Muscle of leg (tissue), 16 donors: ENCODE measurements at places on chromosomes 1 and 21. TPM values are rescaled to one million over a fixed set of nuclear protein-coding genes. Genes with fewer than 3 reads are reported as not detected.

DNA sequence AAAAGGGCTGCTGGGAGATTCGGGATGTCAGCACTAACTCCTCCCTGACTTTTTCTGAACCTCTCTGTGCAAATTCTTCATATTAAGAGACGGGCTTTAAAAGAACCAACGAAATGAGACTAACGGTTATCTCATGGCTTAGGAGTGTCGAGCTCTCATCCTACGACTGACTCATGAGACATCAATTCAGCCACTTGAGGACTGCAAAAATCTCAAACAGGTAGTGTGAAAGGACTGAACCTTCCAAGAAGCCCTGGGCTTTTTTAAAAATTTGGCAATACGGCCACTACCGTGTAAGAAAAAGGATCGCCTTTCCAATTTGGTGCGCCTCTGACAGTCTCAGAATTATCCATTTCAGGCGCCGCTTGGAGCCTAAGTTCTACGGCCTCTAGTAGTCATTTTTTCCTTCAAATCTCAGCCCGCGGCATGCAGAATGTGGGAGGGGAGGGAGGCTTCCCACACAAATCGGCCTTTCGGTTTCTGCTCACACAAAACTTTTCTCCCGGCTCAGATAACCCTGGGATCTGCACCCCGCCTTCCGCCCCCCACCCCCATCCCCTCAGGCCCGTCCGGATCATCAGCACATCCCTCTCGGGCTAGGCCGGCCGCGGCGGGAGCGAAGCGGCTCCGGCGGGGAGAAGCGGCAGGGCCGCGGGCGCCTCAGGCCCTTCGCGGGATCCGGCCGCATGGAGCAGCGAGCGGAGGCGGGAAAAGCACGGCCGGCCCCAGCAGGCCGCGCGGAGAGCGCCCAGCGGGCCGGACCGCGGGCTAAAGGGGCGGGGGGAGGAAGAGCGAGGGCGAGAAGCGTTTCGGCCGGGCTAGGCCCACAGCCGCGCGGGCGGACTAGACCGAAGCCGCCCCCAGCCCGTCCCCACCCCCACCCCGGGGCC, 618 bp downstream of the HNRNPR start:
- no peaks in the 10 kb centered on the region for H3K36me3 ChIP-seq
- H3K4me3 ChIP-seq, result peak overlapping the region; percentile 60
- no peaks in the 10 kb centered on the region for H3K27me3 ChIP-seq
- DNase-seq, result peak; percentile 66
- peak overlapping the region; percentile 95 for H3K27ac ChIP-seq
- H3K4me1 ChIP-seq, result peaks cover 11% of the 10 kb centered on the region

GRCh38 chr1:209389258-209389657, 194.3 kb upstream of the CAMK1G start:
- no peak for DNase-seq
- no peak overlapping the region for H3K27ac ChIP-seq
- H3K36me3 ChIP-seq, result no peaks in the 10 kb centered on the region
- no peaks in the 10 kb centered on the region for H3K27me3 ChIP-seq

GRCh38 chr1:165842671-165843129, 15.3 kb downstream of the UCK2 start:
- DNase-seq, result peak; percentile 71
- no peaks in the 10 kb centered on the region for H3K36me3 ChIP-seq
- peaks cover 16% of the 10 kb centered on the region for H3K4me1 ChIP-seq
- no peak overlapping the region for H3K4me3 ChIP-seq
- peak overlapping the region; percentile 3 for H3K27ac ChIP-seq

DNA sequence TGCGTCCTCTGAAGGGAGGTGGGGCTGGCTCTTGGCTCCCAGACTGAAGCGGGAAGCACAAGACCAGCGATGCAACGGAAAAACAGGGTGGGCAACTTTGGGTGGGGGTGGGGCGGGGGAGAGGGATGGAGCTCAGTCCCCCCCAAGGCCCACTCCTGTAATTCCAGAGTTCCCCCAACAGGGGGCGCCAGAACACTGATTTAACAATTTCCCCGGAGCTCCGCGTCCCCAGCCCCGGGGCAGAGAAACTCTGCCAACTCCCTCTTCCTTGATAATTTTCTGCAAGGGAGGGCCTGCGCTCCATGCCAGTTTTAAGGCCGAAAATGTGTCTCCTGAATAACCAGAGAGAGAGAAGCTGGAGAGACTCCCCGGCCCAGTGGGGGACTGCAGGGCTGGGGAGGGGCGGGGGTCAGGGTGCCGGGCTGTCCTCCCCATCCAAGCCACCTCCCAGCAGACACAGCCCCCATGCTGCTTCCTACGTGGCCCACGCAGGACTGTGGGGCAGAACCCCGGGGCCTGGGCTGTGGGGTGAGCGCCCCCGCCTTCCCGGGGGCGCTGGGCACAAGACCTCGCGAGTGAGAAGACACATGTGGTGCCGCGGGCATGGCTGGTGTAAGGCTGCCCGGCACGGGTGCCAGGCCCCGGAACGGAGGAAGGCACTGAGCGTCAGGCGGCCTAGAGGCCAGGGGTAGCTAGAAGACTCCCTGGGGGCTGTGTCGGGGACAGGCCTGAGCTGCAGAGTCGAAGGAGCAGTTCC, 51.4 kb downstream of the KIF21B start:
- no peak overlapping the region for H3K27ac ChIP-seq
- peaks cover 6% of the 10 kb centered on the region for H3K4me1 ChIP-seq
- H3K36me3 ChIP-seq, result no peaks in the 10 kb centered on the region
- no peak overlapping the region for H3K4me3 ChIP-seq

DNA sequence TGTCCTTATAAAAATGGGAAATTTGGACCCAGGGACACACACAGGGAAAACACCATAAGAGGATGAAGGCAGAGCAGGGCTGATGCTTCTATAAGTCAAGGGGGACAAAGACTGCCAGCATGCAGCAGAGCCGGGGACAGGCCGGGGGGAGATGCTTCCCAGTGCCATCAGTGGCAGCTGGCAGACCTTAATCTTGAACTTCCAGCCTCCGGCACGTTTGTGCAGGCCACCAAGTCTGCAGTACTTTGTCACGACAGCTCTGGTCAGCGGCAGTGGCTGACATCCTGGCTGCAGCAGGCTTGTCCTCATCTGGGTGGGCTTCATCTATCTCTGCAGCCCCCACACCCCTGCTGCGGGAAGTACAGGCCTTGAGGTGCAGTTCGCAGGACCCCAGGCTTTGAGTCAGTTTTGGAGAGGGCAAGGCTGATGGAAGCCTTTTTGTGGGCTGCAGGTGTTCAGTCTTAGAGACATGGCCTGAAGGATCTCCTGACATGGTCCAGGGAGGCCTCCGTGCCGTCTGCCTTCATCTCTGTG, 186.0 kb downstream of the DYRK1A start:
- H3K36me3 ChIP-seq, result no peaks in the 10 kb centered on the region
- H3K27ac ChIP-seq, result peak overlapping the region; percentile 89
- peaks cover 2% of the 10 kb centered on the region for H3K27me3 ChIP-seq
- H3K4me1 ChIP-seq, result peaks cover 78% of the 10 kb centered on the region
- H3K4me3 ChIP-seq, result no peak overlapping the region

GRCh38 chr1:170586321-170587252, 54.6 kb downstream of the GORAB start:
- no peak overlapping the region for H3K4me3 ChIP-seq
- no peaks in the 10 kb centered on the region for H3K36me3 ChIP-seq
- peak overlapping the region; percentile 81 for H3K27ac ChIP-seq
- no peaks in the 10 kb centered on the region for H3K27me3 ChIP-seq

DNA sequence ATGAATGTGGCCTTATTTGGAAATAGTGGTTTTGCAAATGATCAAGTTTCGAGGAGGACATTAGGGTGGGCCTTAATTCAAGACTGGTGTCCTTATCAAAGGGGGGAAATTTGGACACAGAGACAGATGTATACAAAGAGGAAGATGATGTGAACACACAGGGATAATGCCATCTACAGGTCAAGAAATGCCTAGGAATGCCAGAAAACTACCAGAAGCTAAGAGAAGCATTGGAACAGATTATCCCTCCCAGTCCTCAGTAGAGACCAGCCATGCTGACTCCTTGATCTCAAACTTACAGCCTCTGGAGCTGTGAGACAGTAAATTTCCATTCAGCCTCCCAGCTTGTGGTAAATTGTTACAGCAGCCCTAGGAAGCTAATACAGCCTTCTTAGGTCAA, 151.4 kb downstream of the PTGER3 start:
- no peak overlapping the region for H3K4me3 ChIP-seq
- H3K27ac ChIP-seq, result no peak overlapping the region
- no peak for DNase-seq
- H3K4me1 ChIP-seq, result no peaks in the 10 kb centered on the region

DNA sequence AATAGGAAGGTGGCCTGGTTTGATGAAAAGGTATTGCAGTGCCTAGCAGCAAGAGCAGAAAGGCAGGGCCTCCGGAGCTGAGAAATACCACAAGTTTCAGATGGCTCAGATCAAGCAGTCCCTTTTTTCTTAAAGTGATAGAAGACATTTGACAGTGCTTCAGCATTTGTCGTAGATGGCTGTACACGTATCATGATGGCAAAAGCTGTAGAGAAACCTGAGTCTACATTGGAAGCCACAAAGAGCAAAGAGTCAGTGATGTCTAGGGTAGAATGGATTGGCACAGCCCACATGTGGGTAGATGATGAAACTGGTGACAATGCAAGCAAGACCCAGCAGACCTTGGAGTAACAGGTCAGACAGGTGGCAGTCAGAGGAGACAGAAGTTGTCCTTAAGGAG, 101.3 kb upstream of the ARTN start:
- H3K27ac ChIP-seq, result no peak overlapping the region
- H3K27me3 ChIP-seq, result no peaks in the 10 kb centered on the region
- H3K4me1 ChIP-seq, result peaks cover 28% of the 10 kb centered on the region
- H3K36me3 ChIP-seq, result peaks cover 6% of the 10 kb centered on the region
- no peak for DNase-seq
- no peak overlapping the region for H3K4me3 ChIP-seq

Gene ZC3H12A
- 0.93 TPM for total RNA-seq

Gene RHOU
- 16.5 TPM for total RNA-seq

Gene TNFRSF18
- total RNA-seq, result 2.7 TPM

Gene LCE6A
- not detected for total RNA-seq

Gene USH2A
- 0.40 TPM for total RNA-seq

Gene ADAM30
- not detected for total RNA-seq

Gene KISS1
- total RNA-seq, result 5.6 TPM
